GM23248 (cell line): ENCODE measurements at places on chromosomes 13 and 19.

GRCh38 chr19:55044771-55045716, 7.0 kb upstream of the GP6 start:
- DNase-seq, result no peak

DNA sequence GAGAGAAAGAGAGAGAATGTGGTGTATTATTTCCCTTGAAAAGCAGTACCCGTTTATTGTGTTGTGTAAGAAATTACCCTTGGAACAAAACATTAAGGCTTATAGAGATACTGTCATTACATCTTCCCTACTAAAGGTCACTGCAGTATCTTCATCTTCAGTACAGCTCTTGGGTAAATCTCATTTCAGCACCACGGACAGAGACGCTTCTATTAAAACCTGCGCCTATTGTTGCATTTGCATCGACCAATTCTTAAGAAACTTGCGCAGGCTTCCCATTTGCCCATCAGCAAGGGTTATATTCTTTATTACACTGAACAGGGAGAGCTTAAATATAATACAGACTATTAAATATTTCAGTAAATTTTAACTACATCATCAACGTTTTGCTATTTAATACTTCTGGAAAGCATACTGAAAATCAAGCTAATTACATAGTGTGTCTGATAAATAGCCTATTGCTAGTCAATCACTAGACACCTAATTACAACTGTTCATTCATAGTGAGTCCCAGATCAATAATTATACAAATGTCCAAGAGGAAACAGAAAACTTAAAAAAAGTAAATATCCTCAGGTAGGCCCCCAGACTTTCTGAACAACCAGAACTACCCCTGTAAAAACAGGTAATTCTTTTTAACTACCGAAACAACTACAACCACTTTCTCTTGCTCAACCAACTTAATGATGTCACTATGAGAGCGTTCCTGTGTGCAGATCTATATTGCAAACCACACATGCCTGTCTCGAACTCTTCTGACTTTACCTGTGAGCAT, 350.6 kb downstream of the LIG4 start:
- peak; percentile 87 for DNase-seq

DNA sequence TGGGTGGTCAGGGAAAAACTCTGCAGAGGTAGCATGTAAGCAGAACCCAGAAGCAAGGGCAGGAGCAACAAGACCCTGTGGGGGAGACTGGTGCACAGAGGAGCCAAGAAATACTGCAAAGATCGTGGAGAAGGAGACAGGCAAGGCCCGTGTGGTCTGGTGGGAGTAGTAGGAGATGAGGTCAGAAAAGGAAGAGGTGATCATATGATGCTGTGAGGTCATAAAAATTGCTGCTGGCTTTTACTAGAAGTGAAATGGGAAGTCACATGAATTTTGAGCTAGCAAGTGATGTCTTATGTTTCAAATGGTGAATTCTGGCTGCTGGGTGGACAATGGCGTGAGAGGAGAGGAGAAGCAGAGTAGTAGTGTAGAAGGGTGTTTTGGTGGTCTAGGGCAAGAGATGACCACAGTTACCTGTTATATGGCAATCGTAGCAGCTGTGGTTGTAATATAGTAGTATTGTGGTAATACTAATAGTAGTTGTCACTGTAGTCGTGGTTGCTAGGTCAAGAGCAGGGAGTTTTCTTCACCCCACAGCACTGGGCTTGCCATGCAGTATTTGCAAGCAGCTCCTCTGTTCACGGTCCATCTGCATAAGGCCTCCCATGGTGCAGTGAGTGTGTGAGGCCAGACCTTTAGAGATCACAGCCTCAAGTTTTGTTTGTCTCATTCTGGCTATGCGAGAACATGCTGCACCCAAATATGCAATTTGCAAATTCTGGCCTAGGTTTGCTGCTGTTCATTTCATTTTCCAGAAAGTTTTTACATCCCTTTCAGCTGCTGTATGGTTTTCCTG, 205.0 kb downstream of the TSHZ3 start:
- DNase-seq, result no peak

DNA sequence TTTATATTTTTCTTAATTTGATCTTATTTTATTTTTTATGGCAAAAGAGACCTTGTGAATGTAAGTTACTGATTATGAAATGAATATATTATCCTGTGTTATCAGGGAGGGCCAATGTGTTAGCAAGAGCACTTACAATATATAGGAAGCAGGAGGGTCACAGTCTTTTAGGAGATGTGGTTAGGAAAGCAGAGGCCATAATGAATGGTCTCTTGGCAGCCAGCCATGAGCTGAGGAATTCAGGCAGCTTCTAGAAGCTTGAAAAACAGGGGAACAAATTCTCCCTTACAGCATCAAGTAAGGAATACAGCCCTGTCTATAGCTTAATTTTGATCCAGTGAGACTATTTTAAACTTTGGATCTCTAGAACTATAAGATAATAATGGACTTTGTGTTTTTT, 2374.6 kb downstream of the PCDH9 start:
- peak; percentile 2 for DNase-seq

GRCh38 chr13:113967206-113967720, 6.6 kb downstream of the C13orf46 start:
- DNase-seq, result no peak

- DNase-seq, result peak; percentile 67
These were observed 2.6 kb downstream of the ZBTB7A start for GRCh38 chr19:4064149-4064495.

DNA sequence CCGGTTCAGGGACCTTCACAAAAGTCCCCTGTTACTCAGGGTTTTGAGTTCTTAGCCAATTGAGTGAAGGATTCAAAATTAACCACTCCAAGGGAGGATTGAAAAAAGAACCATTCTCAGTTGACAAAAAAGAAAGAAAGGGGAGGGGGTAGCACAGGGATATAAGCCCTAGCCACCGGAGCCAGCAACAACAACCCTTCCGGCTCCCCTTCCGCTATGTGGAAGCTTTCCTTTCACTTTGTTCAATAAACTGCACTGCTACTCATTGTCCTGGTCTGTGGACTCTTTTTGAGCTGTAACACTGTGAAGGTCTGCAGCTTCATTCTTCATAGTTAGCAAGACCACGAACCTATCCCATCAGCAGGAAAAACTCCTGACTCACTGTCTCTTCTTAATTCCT, 1488.1 kb upstream of the PRR20A start:
- DNase-seq, result no peak

GRCh38 chr13:107644136-107644535, 571.2 kb downstream of the LIG4 start:
- DNase-seq, result no peak

DNA sequence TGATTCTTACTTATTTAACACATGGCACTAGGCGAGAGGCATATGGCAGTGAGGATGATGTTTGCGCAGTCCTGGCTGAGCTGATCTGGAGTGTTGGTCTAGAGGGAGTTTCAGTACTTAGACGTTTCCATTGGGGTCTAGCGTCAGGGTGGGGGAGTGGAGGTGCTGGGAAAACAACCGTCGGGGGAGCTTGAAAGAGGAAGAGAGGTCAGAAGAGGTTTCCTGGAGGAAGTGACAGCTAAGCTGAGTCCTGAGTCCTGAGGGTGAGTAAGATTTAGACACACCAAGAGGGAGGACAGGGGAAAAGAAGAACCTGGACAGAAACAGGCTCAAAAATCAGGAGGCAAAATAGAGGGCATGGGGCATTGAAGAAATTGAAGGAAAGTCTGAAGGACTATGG, 81.4 kb downstream of the ALOX5AP start:
- DNase-seq, result no peak

- DNase-seq, result no peak
These were observed 173.5 kb downstream of the KCNRG start for GRCh38 chr13:50188696-50189095.

DNA sequence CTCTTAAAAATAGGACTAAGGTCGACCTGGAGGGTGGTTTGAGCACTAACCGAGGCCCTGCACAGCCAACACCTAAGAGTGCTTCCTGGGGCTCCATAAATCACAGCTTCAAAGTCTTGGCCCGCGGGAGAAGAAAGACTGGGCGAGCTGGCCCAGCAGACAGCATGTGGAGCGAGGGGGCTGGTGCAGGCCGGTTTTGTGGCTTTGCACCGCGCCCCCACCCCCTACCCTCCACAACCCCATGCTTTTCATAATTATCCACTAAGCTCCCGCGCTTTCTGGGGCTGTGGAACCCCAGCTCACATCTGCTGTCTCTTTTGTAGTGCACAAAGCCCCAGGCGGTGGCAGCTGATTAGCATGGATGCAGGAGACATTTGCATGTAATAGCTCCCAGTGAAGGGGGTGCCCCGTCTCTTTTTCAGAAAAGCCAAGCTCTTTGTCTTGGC, 17.1 kb downstream of the CARM1 start:
- no peak for DNase-seq

DNA sequence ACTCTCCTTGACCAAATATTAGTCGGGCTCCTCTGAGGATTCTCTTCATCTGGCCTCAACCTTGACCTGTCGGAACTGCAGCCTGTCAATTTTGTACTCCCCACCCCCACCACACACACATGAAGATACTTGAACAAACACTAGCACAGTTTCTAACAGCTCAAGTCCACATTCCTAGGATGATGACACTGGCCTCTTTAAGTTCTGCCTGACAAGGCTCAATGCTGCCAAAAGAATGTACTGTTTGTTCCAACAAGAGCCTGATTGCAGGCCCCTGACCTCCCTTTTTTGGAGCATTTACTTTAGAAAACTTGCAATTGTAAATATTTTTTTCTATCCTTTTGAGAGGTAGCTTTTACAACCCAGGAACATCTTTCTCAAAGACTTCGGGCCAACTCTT, 169.2 kb upstream of the IRS2 start:
- peak; percentile 37 for DNase-seq

DNA sequence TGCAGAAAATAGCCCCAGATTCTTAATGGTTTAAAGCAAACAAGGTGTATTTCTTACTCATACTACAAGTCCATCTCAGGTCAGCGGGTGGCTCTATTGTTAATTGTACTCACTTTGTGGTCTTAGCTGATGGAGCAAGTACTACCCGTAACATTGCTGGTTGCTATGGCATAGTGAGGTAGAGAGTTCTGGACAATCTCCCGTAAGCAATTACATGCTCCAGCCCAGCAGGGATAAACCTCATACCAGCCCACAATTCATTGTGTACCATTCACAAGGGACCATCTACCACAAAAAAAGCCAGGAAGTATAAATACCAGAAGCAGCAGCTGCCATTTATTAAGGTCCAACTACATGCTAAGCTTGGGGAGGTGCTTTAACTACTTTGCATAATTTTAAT, 167.1 kb downstream of the PCDH9 start:
- DNase-seq, result no peak

GRCh38 chr19:16078759-16079707, 2.7 kb downstream of the TPM4 start:
- peak; percentile 97 for DNase-seq

DNA sequence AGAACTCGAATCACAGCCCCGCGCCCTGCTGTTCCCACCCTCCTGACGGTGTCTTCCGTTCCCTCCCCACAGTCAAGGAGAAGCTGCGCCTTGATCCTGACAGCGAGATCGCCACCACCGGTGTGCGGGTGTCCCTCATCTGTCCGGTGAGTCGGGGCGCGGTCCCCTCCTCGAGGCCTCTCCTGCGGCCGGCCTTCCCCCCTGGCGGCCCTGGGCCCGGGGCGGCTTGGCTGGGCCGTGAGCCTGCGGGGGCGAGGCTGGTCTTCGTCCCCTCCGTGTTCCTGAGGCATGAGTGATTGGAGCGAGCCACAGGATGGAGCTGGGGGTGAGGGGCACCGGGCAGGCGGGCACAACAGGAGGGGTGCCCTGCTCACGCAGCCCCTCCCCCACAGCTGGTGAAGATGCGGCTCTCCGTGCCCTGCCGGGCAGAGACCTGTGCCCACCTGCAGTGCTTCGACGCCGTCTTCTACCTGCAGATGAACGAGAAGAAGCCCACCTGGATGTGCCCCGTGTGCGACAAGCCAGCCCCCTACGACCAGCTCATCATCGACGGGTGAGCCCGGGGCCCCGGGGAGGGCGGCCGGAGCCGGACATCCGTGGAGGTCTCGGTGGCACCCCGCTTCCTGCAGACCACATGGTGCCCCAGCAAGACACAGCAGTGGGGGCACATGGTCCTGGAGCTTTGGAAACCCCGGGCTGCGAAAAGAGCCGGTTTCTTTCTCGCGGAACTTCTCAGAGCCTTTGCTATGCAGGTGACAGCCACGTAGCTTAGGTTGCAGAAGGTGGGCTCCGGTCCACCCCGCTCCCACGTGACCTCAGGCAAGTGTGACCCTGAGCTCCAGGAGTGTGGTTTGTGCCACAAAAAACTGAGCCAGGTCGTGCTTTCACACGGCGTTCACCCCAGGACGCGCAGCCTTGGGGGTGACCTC, 25.8 kb downstream of the PIAS4 start:
- no peak for DNase-seq

GRCh38 chr19:52212572-52213255, 22.9 kb downstream of the PPP2R1A start:
- no peak for DNase-seq

DNA sequence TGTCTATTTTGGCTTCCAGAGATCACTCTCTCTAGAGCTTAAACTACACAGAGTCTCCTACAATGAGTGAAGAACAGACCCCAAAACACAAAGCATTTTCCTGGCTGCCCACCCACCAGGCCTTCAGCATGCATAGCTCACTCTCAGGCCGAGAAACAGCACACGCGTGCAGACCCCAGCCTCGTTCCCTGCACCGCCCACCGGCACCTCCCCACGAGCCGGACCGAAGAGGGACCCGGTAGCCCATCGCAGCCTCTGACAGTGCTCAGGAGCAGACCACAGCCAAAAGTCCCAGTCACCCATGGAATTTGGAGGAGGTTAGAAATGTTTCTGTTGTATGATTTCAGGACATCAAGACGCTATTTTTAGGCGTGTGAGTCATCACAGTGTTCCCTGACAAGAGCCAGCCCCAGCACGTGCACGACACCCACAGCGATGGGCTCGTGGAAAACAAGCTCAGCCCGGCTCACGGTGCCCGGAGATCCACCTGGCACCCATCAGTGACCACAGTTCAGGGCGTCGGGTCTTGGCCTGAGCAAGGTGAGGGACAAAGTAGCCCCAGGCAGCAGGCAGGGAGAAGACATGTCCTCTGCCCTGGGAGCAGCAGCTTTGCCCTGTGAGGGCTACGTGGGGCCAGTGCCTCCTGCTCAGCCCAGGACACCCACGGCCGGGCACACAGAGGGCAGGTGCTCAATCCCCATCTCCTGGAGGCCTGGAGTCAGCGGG, 50.1 kb upstream of the SPACA7 start:
- peak; percentile 4 for DNase-seq

DNA sequence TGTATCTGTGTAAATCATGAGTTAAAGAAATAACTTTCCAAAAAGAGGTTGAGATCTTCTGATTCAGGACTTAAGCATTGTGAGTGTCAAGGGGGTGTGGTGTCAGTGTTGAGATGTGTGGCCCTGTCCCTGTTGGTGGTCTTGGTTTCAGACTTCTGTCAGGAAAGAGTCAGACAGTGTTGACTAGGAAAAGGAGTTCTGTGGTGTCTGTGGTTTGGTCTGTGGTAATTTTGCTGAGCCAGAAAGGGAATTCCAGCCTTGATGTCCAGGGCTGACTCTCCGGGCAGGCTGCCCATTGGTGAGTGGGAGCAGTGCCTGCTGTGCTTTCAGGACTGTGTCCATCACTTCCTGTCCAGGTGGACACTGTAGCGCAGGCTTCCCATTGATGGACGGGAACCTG, 39.8 kb upstream of the IGFL4 start:
- DNase-seq, result peak; percentile 87

GRCh38 chr13:42327725-42328124, 55.8 kb downstream of the AKAP11 start:
- DNase-seq, result no peak
